ENCODE measurements at places on chromosomes 7 and 10.

GRCh38 chr7:84073186-84073875 lies 121.3 kb downstream of the SEMA3A start:
- DNase-seq: no peak

- DNase-seq: no peak
Observed at GRCh38 chr7:130070861-130071622, 708 bp downstream of the KLHDC10 start.

- no peak for DNase-seq
Observed at GRCh38 chr7:100360135-100360854, 2.4 kb downstream of the PILRB start.

DNA sequence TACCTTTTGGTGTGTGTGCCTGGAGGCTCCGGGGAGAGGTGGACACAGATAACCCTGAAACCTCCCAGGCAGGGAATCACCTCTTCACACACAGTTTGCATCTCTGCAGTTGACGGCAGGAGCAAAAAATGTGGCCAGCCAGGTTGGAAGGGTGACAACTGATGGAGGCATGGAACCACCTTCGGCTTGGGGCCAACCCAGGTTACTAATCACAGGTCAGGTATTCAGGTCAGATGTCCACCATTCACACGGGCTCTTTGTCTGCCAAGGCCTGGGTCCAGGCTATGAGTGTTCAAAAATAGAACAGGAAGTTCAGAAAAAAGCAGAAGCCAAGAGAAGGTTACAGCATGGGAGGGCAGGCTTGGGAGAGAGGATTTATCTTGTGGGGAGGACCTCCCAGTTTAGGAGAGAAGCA lies 137.2 kb upstream of the EFCAB10 start:
- DNase-seq: no peak

DNA sequence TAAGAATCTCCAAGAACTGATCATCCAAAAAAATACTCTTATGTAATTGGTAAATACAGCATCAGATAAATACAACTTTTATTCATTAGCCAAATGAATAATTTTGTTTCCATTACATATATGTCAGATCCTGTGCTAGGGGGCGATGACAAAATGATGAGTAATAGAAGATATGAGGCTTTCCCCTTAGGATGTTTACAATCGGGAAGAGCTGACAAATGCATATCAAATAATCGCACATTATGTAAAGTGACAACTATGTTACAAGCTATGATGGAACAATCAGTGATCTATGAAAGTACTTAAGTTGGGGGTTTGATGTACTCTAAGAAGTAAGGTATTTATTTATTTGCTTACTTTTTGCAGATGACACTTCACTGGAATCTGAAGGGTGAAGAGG lies 465.6 kb upstream of the VSTM2A start:
- DNase-seq: no peak

GRCh38 chr10:13955409-13956068 lies 368.8 kb downstream of the PRPF18 start:
- DNase-seq: no peak

GRCh38 chr7:79093421-79093820 lies 360.0 kb downstream of the MAGI2 start:
- DNase-seq: no peak

- no peak for DNase-seq
Observed at GRCh38 chr7:139526578-139527544, 3.4 kb downstream of the CLEC2L start.

DNA sequence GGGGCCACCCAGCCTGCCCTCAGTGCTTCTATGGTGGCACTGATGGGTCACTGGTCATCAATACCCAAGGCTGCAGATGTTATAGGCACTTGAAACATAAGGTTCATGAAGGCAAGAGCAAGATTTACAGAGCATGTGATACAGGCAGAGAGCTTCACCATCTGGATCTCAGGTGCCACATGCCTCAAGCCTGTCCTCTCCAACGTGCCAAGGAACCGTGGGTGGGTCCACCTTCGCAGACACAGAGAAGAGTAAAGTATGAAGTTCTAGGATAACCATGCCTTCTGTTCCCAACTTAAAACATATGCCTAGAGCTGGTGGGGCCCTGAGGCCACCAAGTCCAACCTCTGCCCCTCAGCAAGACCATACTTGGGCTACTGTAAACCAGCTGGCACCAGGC lies 26.7 kb upstream of the CDH23 start:
- no peak for DNase-seq

- DNase-seq: no peak
Observed at GRCh38 chr7:78780560-78780959, 672.9 kb downstream of the MAGI2 start.

- DNase-seq: no peak
Observed at GRCh38 chr7:79236352-79237028, 217.0 kb downstream of the MAGI2 start.

DNA sequence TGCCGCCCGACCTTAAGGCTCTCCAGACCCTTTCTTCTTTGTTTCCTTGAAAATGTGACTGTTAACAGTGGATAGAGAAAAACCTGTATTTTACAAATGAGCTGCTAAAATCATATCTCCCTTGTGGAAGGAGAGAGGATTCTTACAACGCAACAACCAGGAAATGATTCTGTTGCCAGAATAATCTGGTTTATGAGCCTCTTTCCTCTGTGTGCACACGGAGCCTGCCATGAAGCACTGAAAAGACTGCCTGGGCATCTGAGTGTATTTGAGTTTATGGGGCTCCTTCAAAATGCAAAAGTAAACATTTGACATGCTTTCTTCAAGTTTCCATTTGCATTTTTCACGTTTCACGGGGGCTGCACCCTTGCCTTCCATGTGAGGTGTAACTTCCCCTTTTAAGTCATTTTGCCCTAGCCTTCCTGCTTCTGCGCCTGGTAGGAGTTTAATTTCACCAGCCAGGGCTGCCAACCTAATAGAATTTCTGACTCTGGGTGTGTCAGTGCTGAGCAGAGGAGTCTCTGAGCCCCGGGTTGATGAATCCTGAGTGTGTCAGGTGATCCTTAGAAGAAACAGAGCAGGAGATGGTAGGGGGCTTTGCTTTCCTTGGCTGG lies 101.2 kb downstream of the GRB10 start:
- DNase-seq: no peak

GRCh38 chr7:3153118-3153517 lies 109.5 kb upstream of the CARD11 start:
- no peak for DNase-seq

- DNase-seq: no peak
Observed at GRCh38 chr7:94375691-94376090, 19.0 kb upstream of the COL1A2 start.

GRCh38 chr7:34070511-34071323 lies 165.4 kb downstream of the BMPER start:
- DNase-seq: no peak

- DNase-seq: no peak
Observed at GRCh38 chr10:75191821-75192568, 18.6 kb upstream of the VDAC2 start.
